Fibroblast of skin of scalp (primary cell): ENCODE measurements at places on chromosomes 12 and 14.

- DNase-seq: no peak
These were observed 711.5 kb downstream of the RPS29 start for GRCh38 chr14:48874711-48875110.

- no peak for DNase-seq
These were observed 52.8 kb downstream of the CRADD start for GRCh38 chr12:93729934-93730333.

GRCh38 chr12:93185369-93185741, 192.4 kb upstream of the NUDT4 start:
- no peak for DNase-seq

GRCh38 chr12:34384693-34385092, 362.4 kb downstream of the ALG10 start:
- no peak for DNase-seq

- DNase-seq: no peak
These were observed 31.6 kb downstream of the AK7 start for GRCh38 chr14:96423446-96424108.

DNA sequence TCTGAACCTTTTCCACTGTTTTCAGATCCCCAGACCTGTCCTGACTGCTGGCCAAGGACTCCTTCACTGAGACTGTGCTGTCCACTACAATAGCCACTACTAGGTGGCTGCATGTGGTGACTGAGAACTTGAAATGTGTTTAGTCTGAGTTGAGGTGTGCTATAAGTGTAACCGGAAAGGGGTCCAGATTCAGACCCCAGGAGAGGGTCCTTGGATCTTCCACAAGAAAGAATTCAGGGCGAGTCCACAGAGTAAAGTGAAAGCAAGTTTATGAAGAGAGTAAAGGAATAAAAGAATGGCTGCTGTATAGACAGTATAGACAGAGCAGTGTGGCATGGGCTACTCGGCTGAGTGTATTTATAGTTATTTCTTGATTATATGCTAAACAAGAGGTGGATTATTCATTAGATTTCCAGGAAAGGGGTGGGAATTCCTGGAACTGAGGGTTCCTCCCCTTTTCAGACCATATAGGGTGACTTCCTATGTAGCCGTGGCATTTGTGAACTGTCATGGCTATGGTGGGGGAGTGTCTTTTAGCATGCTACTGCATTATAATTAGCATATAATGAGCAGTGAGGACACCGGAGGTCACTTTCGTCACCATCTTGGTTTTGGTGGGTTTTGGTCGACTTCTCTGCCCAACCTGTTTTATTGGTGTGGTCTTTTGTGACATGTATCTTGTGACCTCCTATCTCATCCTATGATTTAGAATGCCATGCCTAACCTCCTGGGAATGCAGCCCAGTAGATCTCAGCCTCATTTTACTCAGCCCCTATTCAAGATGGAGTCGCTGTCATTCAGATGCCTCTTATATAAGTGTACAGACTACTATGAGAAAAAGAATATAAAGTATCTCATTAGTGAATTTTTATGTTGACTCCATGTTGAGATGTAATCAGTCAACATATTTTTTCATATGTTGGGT, 70.0 kb upstream of the SRSF5 start:
- DNase-seq: peak; percentile 27

- no peak for DNase-seq
These were observed 73.7 kb upstream of the SFSWAP start for GRCh38 chr12:131636940-131637750.

GRCh38 chr12:27164330-27165040, 79.6 kb upstream of the STK38L start:
- no peak for DNase-seq

DNA sequence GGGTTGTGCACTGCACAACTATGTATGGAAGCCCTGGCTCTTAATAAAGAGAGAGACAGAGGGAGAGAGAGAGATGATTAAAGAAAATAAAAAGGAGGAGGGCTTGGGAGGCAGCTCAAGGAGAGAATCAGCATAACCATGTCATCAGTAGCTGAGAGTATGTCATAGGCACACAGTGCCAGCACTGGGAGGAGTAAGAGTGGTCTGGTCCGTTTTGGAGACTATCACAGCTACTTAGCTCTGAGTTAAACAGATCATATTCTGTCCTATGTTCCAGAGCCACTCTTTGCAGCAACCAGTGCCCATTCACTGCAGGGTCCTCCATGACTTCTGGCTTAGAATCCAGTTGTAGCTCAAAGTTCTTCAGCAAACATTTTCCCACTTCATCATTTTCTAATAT, 59.0 kb downstream of the GTF2A1 start:
- no peak for DNase-seq

GRCh38 chr12:95701722-95702418, 88.7 kb downstream of the NTN4 start:
- DNase-seq: no peak

GRCh38 chr14:51666826-51667225, 15.1 kb downstream of the FRMD6 start:
- DNase-seq: no peak

DNA sequence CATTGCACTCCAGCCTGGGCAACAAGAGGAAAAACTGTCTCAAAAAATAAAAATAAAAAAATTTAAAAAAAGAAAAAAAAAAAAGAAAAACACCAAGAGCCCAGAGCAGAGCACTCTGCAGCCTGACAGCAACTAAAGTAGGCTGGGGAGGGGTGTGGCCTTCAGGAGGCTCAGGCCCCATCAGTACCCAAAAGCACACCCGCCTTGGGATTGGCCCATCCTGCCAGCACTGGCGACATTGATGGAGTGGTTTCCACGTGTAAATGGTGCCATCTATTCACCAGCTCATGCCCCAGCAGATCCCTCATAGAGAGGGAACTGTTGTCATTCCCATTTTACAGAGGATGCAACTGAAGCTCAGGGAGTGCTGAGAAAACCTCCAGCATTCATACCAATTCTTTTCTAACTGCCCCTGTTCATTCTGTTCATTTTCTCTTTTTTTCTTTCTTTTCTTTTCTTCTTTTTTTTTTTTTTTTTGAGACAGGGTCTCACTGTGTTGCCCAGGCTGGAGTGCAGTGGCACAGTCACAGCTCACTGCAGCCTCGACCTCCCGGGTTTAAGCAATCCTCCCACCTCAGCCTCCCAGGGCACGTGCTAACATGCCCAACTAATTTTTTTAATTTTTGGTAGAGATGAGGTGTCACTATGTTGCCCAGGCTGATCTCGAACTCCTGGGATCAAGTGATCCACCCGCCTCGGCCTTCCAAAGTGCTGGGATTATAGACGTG, 89.3 kb downstream of the IRF2BPL start:
- DNase-seq: no peak

GRCh38 chr14:53954551-53955228, 1.9 kb downstream of the BMP4 start:
- no peak for DNase-seq

GRCh38 chr14:103402695-103403094, 17.5 kb downstream of the MARK3 start:
- DNase-seq: peak; percentile 51

- peak; percentile 36 for DNase-seq
These were observed 125.9 kb downstream of the CALM1 start for GRCh38 chr14:90522571-90523191.

GRCh38 chr14:74596741-74597450, 15.1 kb downstream of the LTBP2 start:
- DNase-seq: peak; percentile 50

- DNase-seq: peak; percentile 73
These were observed 522 bp downstream of the TUBA1A start for GRCh38 chr12:49188201-49188915.

DNA sequence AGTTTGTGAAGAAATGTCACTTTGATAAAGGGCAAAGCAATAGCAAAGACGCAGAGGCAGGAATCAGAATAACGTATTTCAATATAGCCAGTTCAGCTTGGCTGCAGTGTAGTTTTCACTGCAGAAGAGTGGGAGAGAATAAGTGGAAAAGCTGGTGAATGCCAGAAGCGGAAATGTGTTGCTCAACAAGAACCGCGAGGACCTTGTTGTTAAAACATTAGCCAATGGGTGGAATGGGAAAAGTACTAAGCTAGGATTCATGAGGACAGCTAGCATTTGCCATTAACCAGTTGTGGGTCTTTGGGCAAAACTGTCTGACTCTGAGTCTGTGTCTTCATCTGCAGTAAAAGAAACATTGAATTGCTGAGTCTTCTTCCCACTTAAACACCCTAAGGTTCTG, 292.9 kb upstream of the GRIP1 start:
- no peak for DNase-seq

GRCh38 chr14:96271421-96271762, 15.4 kb downstream of the BDKRB1 start:
- DNase-seq: no peak

DNA sequence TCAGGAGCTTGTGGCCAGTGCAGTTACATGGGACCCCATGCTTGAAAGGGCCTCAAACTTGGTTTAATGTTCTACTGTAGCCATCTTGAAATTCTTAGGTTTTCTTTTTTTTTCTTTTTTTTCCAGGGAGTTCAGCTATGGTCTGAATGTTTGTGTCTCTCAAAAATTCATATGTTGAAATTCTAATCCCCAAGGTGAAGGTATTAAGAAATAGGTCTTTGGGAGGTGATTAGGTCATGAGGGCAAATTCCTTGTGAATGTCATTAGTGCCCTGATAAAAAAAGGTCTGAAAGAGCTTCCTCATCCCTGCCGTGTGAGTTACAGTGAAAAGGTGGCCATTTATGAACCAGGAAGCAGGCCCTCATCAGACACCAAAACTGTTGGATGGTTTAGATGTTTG, 324.1 kb downstream of the C12orf75 start:
- DNase-seq: no peak

GRCh38 chr14:90890322-90891020, 74.2 kb upstream of the TTC7B start:
- DNase-seq: no peak

- no peak for DNase-seq
These were observed 102.0 kb downstream of the DIP2B start for GRCh38 chr12:50606675-50607375.

DNA sequence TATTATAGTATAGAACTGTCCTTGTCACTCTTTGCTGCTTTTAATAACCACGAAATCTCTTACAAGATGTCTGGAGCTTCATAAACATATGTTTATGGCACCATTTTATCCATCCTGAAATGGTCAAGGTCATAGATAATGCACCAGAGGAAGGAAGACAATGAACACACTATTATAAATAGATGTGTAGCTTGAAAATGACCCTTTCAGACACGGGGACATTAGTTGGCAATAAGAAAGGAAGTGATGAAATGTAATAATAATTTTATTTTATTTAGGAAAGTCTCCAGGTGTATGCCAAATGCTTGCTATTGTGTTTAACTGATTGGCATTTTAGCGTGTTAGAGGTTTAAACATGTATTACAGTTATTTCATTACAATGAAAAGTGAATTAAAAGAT, 36.8 kb upstream of the SLC38A2 start:
- DNase-seq: no peak

- DNase-seq: no peak
These were observed 5.1 kb downstream of the SLC38A2 start for GRCh38 chr12:46367351-46368029.

DNA sequence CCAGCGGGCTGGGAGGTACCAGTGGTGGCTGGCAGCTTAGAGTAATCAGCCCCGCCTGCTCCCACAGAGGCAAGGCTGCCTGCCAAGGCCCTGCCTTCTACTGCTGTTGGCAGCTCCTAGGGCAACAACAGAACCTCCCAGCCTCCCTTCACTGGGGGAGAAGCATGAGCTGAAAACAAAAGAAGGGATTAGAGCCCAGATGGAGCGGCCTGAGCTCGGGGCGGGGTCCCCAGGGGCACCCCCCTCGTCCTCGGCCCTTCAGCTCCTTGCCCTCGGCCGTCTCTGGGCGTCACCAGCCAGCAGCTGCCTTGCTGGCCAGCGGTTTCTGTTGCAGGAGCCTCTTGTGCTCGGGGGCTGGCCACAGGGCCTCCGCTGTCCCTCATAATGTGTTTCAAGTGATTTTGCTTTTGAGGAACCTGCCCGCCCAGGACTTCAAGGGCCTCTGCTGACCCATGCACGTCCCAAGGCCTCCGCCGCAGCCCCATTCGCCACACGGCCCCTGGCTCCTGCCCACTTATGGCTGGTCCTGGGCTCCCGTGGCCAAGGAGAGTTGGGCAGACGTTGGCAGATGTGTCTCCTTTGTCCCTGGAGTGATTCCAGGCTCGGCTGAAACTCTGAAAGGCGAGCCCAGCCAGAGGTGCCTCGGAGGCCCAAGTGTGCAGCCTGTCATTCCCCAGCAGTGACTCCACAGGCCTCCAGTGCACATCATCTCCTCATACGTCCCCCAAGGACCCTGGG, 49.7 kb downstream of the PSMA6 start:
- DNase-seq: peak; percentile 94

DNA sequence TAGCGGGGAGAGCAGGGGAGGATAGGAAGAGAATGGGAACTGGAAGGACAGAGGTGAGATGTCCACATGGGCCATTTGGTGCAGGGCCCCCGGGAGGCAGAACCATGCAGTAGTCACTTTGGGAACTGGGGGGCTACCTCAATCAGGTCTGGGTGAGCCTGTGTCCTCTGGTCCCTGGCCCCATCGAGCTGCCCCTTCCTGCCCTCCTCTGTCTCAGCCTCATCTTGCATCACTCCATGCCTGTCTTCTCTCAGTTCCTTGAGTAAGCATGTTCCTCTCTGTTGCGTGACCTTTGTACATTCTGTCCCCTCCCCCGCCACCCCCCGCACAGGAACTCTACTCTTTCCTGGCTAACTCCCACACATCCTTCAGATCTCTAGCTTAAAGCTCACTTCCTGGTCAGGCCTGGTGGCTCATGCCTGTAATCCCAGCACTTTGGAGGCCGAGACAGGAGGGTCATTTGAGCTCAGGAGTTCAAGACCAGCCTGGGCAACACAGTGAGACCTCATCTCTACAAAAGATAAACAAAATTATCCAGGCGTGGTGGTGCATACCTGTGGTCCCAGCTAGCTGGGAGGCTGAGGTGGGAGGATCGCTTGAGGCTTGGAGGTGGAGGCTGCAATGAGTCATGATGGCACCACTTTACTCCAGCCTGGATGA, 23.2 kb downstream of the FOS start:
- DNase-seq: peak; percentile 35

- no peak for DNase-seq
These were observed 32.3 kb downstream of the BEST3 start for GRCh38 chr12:69666798-69667197.

DNA sequence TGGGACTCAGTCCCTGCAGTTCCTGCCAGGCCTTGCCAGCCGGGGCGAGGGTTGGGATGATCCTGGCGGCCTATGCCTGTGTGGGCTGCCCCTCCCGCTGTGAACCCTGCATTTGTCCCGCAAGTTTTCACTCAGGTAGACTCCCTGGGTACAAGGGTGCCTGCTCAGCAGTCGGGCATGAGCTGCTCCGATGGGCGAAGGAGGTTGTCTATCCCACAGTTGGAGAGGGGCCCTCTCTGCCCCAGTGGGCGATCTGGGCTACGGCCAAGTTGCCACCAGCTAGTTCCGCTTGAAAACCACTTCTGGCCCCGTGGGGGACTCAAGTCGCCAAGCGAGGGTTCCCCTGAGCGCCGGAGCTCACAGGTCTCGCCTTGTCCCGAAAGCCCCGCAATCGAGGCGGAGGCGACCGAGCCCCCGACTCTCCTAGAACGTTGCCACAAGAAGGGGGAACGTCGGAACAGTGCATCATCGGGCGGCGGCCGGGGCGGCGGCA, 365 bp upstream of the TPI1 start:
- no peak for DNase-seq
